Omental fat pad (tissue), 4 donors: ENCODE measurements at places on chromosomes 4 and X. TPM values are rescaled to one million over a fixed set of nuclear protein-coding genes. Genes with fewer than 3 reads are reported as not detected.
A peak's percentile ranks its signal among the peaks of the same experiment; 100 is the strongest.

- DNase-seq, result no peak
These were observed 223.4 kb upstream of the RPL34 start for GRCh38 chr4:108396900-108397497.

GRCh38 chr4:6331018-6331417 lies 61.4 kb downstream of the WFS1 start:
- DNase-seq, result no peak

HTRA3 gene
- 22.8 TPM for total RNA-seq

CTAG1A gene
- total RNA-seq, result not detected

GRCh38 chr4:78764498-78764961 lies 11.6 kb upstream of the BMP2K start:
- no peak for DNase-seq

DNA sequence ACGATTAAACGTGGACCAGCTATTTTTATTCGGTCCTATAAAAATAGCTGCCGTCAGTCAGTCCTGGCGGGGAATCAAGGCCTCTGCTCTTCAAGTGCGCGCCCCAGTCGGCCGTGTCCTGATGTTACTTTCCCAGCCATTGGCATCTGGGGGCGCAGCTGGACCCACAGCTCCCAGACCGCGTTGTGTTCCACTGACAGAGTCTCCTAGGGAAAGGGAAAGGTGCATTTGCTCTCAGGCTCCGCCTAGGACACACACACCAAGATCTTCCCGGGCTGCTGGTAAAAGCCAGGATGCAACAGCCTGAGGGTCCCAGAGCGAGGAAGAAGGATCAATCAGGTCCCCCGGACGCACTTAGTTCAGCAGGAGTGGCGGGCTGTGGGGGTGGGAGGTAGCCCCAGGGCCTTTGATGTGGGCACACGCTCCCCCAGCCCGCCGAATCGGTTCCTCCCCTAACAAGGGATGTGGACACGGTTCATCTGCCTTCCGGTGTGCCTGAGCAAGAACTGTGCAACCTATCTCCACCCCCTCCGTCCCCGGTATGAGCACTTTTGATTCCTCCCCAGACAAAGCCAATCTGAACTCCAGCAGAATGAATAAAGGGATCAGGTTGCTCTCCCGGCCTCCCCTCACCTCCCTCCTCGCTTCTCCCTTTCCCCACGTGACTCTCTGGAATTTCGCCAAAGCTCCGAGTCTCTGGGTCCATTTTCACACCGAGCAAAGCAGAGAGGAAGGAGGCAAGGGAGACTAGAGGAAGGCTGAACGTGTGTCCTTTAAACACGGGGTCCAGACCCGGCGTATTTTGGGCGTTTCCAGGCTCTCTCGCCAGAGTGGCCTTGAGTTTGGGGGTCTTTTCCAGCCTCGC lies 626 bp upstream of the FRAS1 start:
- DNase-seq, result peak; percentile 70

- no peak for DNase-seq
These were observed 51.7 kb downstream of the PHF8 start for GRCh38 chrX:53992589-53992988.

KIAA0232 gene
- total RNA-seq, result 27.0 TPM

GRCh38 chr4:8719421-8719820 lies 126.9 kb downstream of the CPZ start:
- no peak for DNase-seq

GRIA3 gene
- total RNA-seq, result 0.36 TPM

FABP2 gene
- not detected for total RNA-seq

DNA sequence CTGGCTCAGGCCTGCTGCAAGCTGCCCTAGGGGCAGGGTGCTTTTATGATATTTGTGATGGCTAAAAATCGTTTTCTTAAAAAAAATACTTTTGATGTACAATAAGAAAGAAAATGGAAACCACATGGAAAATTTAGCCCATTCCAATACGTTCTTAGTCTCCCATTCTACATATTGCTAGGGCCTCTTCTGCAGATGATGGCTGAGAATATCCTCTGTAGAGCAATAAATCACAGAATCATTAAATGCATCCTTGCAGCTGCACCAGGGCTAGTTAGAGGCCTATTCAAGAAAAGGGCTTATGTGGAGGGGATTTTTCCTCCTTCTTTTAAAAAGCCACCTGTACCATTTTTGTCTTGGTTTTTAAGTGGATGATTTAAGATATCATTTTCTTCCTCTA lies 97.6 kb upstream of the C1GALT1C1 start:
- no peak for DNase-seq

GRCh38 chr4:62231994-62232393 lies 1031.9 kb downstream of the ADGRL3 start:
- DNase-seq, result no peak

- no peak for DNase-seq
These were observed 48.5 kb upstream of the IL15 start for GRCh38 chr4:141587897-141588296.

- no peak for DNase-seq
These were observed 104.1 kb downstream of the FBXW7 start for GRCh38 chr4:152431784-152432183.

GRCh38 chr4:164251257-164251656 lies 502.7 kb upstream of the SMIM31 start:
- no peak for DNase-seq

DNA sequence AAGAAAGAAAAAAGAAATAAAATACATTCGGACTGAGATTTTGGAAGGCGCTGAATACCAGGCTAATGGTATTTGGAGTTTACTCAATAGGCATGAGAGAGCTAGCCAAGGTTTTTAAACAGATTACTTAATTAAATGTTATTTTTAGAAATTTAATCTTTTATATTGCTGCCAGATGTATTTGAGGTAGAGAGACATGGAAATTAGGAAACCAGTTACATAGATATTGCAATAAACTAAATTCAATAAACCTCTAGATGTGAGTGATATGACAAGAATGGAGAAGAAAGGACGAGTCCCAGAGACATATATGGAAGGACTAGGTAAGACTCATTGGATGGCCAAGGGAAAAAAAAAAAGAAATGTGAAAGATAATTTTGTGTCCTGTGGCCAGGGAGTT lies 38.5 kb upstream of the IL13RA1 start:
- no peak for DNase-seq

- no peak for DNase-seq
These were observed 420.9 kb upstream of the INTU start for GRCh38 chr4:127211650-127212560.

SHROOM3 gene
- total RNA-seq, result 3.7 TPM

- no peak for DNase-seq
These were observed 45.9 kb upstream of the GPRIN3 start for GRCh38 chr4:89353514-89353913.
